ENCODE measurements at places on chromosomes 12 and 14.

GRCh38 chr14:104360501-104360900 lies 219.1 kb upstream of the C14orf180 start:
- no peak for DNase-seq

GRCh38 chr14:81727218-81727617 lies 193.6 kb upstream of the SEL1L start:
- peak; percentile 51 for DNase-seq

- DNase-seq, result no peak
Observed at GRCh38 chr14:80536456-80536855, 325.2 kb upstream of the DIO2 start.

DNA sequence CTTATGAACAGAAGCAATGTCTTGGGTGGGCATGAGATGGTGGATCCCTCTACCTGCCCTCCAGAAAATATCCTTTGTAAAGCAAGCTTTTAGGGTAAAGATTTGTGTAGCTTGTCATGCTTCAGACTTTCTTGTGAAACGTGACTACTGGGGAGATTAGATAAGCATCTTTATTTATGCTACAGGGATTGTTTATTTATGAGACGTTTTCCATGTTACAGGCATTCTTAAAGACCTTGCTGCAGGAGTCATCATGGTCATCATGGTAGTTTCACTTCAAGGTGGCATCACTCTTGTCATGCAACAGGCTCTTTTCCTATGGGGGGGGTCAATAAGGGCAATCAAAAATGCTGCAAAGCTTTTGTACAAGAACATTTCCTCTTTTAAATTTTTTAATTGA lies 8.2 kb upstream of the MIS18BP1 start:
- DNase-seq, result no peak

DNA sequence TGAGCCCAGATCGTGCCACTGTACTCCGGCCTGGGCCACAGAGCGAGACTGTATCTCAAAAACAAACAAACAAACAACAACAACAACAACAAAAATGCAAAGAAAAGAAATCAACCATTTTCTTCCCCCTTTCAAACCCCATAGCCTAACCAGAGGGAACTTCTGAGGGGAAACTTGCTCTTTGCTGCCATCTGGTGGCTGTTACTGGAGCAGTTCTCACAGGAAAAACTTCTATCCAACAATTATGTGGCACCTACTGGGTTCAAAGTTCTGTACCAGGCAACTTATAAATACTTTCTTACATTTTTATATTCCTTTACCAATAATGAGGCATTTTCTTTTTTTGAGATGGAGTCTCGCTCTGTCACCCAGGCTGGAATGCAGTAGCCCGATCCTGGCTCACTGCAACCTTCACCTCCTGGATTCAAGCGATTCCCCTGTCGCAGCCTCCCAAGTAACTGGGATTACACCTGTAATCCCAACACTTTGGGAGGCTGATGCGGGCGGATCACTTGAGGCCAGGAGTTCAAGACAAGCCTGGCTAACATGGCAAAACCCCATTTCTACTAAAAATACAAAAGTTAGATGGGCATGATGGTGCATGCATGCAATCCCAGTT lies 50.9 kb upstream of the BICDL1 start:
- peak; percentile 33 for DNase-seq

DNA sequence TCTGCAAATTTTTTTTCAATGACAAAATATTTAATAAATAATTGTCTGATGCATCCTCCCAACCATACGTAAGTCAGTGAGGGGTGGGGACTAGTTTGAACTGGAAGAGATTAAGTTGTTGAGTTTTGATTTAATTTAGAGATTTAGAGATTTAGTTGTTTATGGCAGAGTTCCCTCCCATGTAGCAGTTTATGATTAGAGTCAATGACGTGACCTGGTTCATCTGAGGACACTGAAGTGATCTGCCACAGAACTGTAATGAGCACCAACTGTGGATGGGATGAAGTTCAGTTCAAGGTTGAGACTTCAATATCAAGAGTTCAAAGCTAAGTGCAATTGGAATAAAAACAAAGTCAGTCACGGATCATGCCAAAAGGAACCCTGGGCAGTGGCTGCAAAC lies 609.3 kb downstream of the NOVA1 start:
- DNase-seq, result no peak

DNA sequence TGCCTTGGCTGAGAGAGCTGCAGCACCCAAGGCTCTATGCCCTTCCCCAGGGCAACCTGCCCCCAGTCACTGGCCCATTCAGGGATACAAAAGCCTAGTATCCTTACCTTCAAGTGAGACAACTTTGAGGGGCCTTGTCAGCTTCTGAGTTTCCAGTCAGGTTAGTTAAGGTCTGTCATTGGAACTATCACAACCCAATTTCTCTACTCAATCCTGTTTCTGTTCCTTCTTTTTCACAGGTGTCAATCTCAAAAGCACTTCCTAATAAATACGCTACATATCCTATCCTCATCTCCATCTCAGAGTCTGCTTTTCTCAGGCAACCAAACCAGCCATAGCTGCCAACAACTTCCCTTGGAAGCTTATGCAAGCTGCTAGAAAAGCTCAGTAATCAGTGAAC lies 4.9 kb upstream of the PTGDR start:
- DNase-seq, result no peak

DNA sequence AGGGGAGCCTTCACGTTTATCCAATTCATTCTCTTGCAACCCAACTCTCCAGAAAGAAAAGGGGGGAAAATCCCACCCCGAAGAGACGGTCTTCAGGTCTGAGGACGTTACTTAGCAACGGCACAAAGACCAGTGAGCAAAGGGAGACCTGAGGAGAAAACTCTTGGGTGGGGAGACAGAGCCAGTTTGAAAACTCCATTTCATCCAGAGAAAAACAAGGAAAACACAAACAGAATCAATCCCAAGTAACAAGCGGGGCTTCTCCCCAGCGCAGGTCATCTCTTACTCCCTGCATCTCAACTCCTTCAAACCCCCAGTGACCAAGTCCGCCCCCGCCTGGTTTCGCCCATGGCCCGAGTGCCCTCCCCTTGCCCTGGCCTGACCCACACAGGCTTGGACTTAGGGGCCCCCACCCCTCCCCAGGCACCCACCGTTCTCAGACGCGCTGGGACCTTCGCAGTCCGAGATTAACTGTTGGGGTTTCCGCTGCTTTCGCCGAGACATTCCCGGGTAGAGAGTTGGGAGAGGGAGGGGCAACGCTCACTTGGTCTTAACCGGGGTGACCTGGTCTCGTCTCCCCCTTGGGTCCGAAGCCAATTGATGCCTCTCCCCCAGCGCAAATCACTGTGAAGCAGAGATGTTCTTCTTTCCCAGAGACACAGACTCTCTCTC lies 10.4 kb upstream of the SALL2 start:
- no peak for DNase-seq

- DNase-seq, result no peak
Observed at GRCh38 chr12:79203058-79203647, 338.6 kb downstream of the SYT1 start.

- DNase-seq, result peak; percentile 72
Observed at GRCh38 chr12:42129595-42130204, 15.0 kb downstream of the GXYLT1 start.

GRCh38 chr12:69966409-69966808 lies 141.4 kb downstream of the MYRFL start:
- peak; percentile 80 for DNase-seq

GRCh38 chr12:101939856-101940265 lies 62.5 kb downstream of the DRAM1 start:
- DNase-seq, result peak; percentile 75

DNA sequence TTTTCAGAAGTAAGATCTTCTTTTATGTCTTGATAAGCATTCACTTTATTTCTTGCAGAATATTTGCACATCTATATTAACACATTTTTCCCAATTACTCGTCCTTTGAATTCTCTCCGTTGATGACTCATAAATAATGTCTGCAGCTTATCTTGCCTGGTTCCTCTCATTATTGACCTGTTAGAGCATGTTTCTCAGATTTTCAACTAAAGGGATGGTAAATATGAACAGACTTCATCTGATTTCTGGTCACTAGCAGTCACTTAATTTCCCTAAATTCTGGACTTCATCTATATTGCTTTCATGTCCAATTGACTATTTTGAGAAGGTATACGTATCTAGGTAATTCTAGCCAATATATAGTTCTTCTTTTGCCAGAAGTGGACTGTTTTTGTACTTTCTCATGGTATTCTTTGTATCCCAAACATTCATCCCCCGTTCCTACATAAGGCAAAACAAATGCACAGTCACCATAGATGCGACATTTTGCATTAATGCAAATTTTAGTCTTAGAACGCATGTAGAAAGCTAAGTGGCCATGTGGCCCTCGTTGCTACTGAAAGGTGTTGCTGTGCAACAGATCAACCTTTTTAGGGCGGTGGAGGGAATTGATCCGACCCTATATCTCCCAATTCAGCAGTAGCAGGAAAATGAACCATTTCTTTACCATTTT lies 6.2 kb downstream of the PIK3C2G start:
- DNase-seq, result no peak

GRCh38 chr14:94675036-94675435 lies 62.8 kb downstream of the SERPINA3 start:
- DNase-seq, result no peak

DNA sequence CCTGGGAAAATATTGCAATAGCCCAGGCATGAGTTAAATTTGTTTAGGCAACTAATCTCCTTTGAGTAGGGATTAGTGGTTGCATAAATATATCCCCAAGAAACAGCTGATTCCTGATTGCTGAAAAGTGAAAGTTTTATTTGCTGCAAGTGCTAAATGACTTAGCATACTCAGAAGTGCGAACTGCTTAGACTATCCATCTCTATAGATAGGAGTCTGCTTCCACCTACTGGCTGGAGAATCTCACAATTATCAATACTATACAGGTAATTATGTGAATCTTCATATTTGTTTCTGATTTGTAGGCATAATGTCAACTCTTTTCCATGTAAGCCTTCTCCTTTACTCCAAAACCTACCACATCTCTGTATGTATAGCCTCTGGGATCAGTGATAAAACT lies 12.0 kb upstream of the SLCO1B3 start:
- DNase-seq, result peak; percentile 8

- DNase-seq, result no peak
Observed at GRCh38 chr14:45238988-45239387, 14.0 kb downstream of the MIS18BP1 start.

- no peak for DNase-seq
Observed at GRCh38 chr12:56758728-56759262, 4.3 kb upstream of the HSD17B6 start.

GRCh38 chr12:86170051-86170450 lies 86.1 kb downstream of the MGAT4C start:
- no peak for DNase-seq

DNA sequence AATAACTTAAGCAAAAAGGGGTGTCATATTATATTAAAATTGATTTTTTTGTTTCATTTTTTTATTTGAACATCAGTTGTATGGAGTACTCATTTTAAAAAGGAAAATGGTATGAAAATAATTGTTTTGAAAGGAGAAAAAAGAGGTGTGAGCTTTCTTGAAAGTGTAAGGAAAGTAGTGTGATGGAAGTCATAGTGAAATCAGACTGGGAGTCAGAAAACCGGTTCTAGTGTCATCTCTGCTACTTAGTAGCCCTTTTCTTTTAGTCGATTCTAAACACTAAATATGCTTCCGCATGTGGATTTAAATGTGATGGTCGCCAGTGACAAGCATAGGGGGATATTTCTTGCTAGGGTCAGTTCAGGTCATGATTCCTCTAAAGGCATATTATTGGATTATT lies 1.8 kb upstream of the DYRK2 start:
- DNase-seq, result no peak

GRCh38 chr12:49654715-49655114 lies 31.4 kb downstream of the PRPF40B start:
- DNase-seq, result no peak

- DNase-seq, result no peak
Observed at GRCh38 chr12:104784592-104784991, 173.5 kb downstream of the SLC41A2 start.

GRCh38 chr12:104569346-104570173 lies 112.8 kb downstream of the CHST11 start:
- DNase-seq, result no peak

DNA sequence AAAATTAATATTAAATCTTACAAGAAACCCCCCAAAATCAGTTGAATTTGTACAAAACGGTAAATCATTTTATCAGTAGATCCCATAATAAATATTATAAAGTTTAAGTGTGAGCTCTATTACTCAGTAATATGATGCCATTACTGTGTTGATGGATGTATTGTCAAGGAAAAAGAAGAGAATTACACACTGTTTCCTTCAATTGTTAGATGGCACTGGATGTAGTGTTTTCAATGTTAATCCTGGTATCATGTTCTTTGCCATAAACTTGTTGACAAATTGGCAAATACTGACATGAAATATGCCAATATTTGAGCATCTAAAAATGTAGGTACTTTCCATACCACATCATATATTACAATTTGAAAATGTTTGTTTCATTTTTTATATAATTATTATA lies 101.6 kb downstream of the NTS start:
- no peak for DNase-seq

DNA sequence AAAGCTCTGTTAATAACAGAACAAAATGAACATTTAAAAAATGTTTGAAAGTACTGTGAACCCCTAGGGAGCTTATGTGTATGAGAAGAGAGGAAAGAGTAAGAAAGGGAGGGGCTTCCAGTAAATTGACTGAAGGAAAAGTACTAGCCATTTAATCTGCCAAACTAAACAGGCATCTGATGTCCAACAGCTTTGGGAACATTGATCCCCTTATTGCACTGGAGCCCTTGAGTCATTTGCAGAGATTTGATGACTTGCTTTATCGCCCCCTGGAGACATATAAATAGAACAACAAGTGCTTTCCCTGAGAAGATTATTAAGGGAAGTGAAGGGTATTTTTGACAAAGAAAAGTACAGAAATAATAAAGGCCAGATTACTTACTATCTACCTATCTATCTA lies 319.3 kb upstream of the NOVA1 start:
- DNase-seq, result peak; percentile 50

DNA sequence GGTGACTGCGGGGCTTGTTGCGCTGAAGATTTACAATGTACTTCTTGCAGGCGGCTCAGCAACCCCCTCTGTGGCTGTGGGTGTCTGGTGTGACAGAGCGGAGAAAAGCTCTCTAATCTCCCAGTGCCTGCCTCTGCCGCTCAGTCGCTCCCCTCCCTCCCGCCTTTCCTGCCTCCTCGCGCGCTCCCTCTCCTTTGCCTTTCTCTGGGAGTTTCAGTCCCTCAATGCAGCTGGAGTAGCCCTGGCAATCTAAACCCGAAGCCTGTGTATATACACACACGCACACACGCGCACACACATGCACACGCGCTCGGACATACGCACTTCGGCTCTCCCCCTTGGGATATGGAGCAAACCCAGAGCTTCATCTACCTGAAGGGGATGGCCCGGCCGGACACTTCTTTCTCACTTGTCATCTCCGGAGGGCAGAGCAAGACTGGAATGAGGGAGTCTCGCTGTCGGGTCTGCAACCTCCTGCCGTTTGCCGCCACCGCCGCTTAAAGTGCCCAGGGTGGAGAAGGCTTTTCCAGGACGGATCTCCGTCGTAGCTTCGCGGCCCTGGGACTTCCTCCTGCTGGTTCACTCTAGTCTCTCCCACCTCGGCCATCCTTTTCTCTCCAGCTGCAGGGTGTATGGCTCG lies 599 bp upstream of the TRHDE start:
- peak; percentile 67 for DNase-seq

- DNase-seq, result peak; percentile 14
Observed at GRCh38 chr12:32502693-32503502, 103.5 kb downstream of the FGD4 start.

- DNase-seq, result no peak
Observed at GRCh38 chr14:21072781-21073339, 2.8 kb downstream of the ARHGEF40 start.

GRCh38 chr12:76863837-76864236 lies 15.0 kb downstream of the CSRP2 start:
- DNase-seq, result peak; percentile 96
